Cardiac fibroblast (primary cell): ENCODE measurements at places on chromosomes 2 and 18.

DNA sequence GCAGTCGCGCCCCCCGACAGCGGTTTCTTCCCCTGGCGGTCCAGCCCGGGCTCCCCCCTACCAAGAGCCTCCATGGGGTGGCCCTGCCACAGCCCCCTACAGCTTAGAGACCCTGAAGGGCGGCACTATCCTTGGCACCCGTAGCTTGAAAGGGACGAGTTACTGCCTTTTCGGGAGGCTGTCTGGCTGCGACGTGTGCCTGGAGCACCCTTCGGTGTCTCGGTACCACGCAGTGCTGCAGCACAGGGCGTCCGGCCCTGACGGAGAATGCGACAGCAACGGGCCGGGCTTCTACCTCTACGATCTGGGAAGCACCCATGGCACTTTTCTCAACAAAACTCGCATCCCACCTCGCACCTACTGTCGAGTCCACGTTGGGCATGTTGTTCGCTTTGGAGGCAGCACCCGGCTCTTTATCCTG, 475 bp downstream of the SLC4A1AP start:
- DNase-seq, result no peak

DNA sequence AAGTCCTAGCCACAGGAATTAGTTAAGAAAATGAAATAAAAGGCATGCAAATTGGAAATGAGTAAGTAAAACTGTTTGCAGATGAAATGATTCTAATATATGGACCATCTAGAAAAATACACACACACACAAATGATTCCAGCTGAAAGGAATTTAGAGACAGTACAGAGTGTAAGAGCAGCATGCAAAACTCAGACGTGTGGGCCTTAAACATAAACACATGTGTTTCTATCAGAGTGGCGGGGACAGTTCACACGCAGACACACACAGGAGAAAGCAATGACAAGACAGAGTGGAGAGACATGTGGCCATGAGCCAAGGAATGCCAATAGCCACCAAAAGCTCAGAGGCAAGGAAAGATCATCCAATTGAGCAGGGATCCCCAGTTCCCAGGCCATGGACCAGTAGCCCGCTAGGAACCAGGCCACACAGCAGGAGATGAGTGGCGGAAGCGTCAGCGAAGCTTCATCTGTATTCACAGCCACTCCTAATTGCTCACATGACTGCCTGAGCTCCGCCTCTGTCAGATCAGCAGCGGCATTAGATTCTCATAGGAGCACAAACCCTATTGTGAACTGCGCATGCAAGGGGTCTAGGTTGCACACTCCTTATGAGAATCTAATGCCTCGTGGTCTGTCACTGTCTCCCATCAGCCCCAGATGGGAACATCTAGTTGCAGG, 155.4 kb downstream of the ARL4C start:
- DNase-seq, result no peak

GRCh38 chr2:238164906-238165287, 6.1 kb downstream of the ERFE start:
- no peak for DNase-seq

DNA sequence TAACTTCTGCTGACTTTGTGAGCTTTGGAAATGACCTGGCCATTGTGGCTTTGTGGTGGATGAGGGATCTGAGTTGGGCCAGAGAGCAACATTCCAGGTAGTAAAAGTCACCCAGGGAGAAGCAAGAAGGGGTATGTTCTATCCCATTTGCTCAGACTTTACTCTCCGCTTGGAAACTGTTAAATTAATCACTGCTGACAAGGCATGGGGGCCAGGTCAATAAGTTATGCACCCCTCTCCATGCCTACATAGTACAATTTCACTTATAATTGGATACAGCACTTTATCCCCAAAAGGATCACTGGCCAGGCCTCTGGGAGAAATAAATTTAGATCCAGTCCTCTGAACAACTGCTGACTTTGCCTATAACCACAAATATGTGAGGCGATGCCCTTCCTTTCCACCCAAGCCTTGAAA, 92.1 kb downstream of the RPRM start:
- no peak for DNase-seq

- DNase-seq, result no peak
Measured at GRCh38 chr2:58133395-58133794, 86.8 kb downstream of the VRK2 start.

GRCh38 chr2:134712299-134712698, 6.5 kb downstream of the TMEM163 start:
- no peak for DNase-seq

- no peak for DNase-seq
Measured at GRCh38 chr2:140311905-140312304, 1531.7 kb upstream of the NXPH2 start.

DNA sequence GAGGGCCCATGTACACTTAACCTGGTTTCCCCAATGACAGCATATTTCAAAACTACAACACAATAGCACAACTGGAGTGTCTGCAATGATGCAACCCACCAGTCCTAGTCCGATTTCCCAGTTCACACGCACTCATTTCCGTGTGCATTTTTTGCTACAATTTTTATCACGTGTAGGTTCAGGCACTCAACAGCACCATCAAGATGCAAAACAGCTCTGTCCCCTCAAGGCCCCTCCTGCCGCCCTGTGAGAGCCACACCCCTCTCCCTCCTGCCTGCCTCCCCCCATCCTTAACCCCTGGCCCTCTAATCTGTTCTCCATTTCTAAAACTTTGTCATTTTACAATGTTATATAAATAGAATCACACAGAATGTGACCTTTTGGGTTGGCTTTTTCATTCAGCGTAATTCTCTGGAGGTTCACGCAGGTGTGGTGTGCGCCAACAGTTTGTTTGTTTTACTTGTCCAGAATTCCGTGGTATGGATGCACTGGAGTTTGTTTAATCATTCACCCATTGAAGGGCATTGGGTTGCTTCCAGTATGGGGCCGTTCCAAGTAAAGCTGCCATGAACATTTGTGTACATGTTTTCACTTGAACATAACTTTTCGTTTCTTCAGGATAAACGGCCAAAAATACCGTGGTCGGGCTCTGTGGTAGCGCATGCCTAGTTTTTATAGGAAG, 8.4 kb downstream of the KCNIP3 start:
- DNase-seq, result peak; percentile 18

DNA sequence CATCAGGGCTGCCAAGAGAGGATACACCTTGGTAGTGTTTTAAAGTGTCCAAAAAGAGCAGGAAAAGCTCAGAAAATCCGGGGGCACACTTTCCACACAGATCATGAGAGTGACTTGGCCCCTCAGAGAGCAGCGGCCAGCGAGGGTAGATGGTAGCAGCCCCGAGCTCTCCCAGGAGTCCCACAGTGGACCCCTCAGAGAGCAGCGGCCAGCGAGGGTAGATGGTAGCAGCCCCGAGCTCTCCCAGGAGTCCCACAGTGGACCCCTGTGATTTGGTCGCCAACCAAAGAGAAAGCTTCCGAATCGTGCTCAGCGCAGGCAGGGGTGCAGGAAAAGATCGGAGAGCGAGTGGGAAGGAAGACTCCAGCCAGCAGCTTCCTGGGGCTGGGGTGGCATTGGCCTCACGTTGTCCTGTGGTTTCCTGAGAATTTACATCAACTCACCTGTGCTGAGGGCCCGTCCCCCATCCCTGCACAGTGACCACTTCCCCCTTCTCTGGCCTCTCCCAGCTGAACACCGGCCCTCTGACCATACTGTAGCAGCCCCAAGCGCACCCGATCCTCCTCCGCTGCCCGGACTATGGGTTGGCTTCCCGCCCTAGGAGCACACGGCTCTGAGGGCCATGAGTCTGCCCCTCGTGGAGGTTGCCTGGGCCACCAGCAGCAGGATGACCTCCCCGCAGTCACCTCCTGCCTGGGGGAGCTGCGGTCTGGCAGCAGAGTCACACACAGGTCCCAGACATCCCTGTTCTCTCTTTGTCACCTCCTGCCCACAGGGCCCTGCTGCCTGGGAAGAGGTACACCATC, 33.7 kb downstream of the MTERF4 start:
- no peak for DNase-seq

- DNase-seq, result no peak
Measured at GRCh38 chr2:16019060-16019480, 78.7 kb downstream of the MYCN start.

DNA sequence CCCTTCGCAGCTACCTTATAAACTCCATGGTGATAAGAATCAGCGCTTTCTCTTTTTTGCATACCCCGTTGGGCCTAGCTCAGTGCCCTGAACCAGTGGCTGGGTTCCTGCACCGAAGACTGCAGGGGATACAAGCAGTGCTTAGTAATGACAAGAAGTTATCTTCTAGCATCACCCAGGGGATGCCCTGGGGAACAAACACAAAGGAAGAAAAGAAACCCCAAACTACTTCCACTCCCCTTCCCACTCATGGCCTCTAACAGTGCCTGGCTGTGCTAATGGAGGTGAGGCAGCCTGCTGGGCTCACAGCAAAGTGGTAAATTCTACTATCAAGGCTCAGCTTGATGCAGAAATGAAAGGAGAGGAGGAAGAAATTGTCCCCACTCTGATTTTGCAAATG, 314.7 kb downstream of the TXNL1 start:
- DNase-seq, result no peak

- DNase-seq, result no peak
Measured at GRCh38 chr2:85012431-85012830, 41.5 kb downstream of the KCMF1 start.

- no peak for DNase-seq
Measured at GRCh38 chr2:223967981-223968380, 10.7 kb downstream of the MRPL44 start.
